Fibroblast of the conjunctiva (primary cell): ENCODE measurements at places on chromosomes 1 and 21.

DNA sequence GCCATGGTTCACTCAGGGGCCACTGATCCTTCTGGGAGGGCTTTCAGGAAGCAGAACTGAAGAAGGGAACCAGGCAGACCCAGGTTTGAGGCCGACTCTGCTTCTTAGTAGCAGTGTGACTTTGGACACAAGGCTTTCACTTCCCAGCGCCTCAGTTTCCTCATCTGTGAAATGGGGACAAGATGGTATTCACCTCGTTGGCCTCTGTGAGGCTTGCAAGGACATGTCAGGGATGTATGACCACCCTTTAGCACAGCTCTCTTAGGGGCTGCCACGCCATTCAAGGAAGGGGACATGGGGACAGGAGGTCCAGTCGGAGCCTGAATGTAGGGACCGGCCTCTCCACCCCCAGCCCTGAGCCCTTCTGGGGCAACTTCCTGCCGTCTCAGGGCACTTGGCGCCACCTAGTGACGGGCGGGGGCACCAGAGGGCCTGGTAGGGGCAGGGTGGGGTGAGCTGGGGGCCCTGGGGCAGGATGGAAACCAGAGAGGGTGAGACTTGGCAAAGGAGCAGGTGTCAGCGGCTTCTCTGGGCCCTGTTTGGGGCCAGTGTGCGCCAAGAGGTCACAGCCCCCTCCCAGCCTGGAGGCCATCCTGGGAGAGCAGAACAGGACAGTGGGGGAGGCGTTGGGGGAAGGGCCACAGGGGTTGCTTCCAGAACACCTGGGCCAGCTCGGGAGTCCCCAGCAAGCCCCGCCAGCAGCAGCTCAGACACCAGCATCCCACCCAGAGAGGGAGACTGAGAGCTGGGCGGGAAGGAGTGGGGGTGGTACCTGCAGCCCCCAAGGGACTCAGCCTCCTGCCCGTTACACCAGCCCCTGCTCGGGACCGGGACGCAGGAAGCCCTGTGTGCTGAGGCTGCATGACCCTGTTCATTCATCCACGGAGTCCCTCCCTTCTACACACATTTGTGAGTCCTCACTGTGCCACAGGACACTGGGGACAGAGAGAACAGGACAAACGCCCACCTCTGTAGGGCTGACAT lies 102.5 kb upstream of the TARDBP start:
- no peak for DNase-seq

GRCh38 chr1:158961178-158961577 lies 29.8 kb downstream of the PYHIN1 start:
- DNase-seq, result no peak

DNA sequence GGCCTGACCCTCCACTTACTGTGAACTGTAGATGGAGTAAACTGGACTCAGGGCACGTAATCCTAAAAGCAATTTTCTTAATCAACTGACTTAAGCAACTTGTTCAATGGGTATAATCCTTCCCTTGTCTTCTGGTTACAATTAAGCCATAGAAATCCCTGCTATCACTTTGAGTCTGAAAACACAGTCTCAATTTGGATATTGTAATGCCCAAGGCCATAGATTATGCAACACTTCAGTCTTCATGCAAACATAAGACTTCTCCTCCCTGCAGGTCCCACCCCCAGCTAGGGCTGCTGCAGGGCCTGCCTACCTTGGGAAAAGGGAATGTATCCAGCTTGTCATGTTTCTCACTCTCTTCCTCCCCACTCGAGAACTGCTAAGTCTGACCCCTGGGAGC lies 6.2 kb upstream of the SLC5A9 start:
- DNase-seq, result no peak

DNA sequence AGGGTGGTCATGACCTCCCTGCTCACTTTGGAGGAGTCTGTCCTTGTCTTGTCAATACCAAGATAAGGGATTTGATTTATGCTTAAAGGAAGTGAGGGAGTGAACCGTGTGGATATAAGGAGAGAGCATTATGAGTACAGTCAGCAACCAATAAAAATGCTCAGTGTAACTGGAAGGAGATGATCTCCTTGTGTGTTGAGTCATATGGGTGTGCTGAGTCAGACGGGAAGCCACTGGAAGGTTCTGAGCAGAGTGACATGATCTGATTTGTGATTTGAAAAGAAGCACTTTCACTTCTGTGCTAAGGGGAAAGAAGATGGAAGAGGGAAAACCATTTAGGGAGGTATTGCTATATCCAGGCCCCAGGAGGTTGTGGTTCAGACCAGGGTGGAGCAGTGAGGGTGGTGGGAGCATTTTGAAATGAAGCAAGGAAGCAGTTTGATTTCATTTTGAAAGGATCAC lies 2.5 kb upstream of the BCL10 start:
- DNase-seq, result peak; percentile 86

DNA sequence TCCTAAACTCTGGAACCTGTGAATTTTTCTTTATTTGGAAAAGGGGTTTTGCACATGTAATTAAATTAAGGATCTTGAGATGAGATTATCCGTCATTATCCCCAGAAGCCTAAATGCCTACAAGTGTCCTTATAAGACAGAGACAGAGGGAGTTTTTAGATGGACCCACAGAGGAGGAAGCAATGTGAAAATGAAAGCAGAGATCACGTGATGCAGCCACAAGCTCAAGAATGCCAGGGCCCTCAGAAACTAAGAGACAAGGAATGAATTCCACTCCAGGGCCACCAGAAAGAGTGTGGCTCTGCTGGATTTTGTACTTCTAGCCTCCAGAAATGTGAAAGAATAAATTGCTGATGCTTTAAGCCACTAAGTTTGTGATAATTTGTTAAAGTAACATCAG lies 183.6 kb upstream of the UBE2U start:
- peak; percentile 24 for DNase-seq

DNA sequence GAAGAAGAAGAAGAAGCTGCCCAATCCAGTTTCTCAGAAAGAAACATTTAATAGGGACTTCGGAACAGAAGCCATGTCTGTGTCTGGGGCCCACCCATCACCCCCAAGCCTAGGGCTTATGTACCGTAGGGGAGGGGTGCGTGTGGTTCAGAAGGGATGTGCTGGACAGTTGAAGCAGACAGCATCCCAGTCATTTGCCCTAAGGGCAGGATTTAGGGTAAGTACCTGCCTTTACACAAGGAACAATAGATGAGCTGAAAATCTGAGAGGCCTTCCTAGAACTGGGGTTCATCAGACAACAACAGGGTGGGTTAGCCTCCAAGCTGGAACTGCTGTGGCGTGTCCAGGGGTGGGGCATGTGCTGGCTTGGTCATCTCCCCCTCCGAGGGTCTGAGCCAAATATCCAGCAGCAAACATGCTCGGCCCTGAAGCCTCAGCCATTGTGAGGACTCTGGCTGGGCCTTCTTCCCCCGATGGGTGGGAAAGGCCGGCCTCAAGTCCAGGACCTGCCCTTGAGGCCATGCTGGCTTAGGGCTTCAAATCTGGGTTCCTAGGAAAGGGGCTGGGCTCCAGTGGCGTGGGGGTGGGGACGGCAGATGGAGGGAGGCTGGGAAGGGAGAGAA lies 12.1 kb downstream of the CSTB start:
- no peak for DNase-seq

DNA sequence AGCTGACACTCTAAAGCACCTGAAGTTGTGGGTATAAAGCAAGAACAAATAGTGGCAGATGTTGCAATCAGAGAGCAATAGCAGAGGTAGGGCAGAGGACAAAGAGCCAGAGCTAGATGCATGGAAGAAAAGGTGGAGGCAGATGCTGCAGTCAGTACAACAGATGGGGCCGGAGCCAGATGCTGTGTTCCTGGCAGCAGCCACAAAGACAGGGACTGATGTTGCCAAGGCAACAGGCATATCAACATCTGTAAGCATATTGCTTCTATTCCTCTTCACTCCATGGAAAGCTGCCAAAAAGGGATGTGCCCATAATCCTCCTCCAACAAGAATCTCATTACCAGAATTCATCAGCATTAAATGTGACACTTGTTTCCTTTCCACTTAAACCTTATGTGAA lies 108.0 kb downstream of the TNNI3K start:
- no peak for DNase-seq

DNA sequence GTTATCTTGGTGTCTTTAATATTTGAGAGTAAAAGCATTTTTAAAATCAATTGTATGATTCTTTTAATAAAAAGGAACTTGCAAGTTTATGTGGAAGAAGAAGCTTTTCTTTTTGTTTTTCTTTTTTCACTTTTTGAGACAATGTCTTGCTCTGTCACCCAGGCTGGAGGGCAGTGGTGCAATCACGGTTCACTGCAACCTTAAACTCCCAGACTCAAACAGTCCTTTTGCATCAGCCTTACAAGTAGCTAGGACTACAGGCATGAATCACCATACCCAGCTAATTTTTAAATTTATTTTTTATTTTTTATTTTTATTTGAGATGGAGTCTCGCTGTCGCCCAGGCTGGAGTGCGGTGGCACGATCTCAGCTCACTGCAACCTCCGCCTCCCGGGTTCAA lies 34.1 kb downstream of the CMPK1 start:
- DNase-seq, result no peak

- DNase-seq, result peak; percentile 84
These were observed 14.9 kb upstream of the IFNLR1 start for GRCh38 chr1:24201941-24202440.

DNA sequence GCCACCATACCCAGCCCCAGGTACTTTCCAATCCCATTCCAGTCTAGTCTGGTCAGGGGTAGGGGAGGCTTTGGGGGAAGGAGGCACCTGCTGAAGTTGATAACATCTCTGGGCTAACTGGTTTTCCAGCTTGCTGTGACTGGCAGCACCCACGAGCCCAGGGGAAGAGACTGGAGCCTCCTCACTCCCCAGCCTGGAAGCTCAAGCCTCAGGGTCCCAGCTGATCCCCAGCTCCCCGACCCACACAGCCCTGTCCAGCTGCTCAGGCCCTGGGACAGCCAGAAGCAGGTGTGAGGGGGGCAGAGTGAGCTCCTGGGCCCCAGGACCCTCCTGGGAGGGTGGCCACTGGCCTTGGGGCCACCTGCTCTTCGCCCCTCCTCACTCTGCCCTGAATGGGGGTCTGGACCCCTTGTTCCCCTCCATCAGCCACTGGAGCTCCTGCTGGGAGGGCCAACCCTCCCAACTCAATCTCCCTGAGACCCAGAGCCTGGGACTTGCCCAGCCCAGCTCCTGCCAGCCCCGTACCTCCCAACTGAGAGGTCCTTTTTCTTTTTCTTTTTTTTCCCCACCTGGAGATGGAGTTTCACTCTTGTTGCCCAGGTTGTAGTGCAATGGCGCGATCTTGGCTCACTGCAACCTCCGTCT lies 23.5 kb upstream of the RNU1-4 start:
- DNase-seq, result no peak

- peak; percentile 20 for DNase-seq
These were observed 62.8 kb upstream of the USP25 start for GRCh38 chr21:15667010-15667409.

DNA sequence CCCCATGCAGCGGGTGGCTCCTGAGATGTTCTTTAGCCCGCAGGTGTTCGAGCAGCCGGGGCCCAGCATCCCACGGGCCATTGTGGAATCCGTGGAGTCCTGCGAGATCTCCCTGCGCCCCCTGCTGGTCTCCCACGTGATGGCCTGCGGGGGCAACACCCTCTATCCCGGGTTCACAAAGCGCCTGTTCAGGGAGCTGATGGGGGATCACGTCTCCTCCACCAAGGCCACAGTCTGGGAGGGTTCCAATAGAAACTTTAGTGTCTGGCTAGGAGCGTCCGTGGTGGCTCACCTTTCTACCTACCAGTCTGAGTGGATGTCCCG lies 71.0 kb downstream of the ACTL8 start:
- no peak for DNase-seq

DNA sequence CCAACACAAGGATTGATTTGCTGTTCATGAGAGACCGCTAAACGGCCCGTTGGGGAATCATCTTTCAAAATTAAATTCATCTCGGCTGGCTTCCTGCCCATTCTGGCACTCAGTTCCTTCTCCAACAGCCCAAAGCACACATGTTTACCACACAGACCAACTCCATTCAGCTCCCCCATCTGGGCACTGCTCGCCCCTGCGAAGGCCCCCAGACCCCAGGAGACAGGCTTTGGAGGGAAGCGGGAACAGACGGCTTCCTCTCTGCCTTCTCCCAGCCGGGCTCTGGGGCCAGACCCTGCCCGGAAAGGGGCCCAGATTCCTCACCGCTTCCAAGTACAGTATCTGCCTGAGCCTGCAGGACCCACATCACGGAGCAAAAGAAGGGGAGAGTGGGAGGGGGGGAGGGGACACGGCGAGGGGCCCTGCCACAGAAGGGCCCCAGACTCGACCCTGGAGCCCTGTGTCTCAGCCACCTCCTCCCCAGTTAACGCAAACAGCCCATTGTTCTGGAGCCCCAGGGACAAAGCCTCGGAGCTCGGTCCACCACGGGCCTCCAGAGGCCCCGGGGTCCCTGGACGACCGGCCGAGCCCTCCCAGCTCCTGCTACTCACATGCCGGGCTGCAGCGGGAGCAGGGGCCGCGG lies 660 bp downstream of the MEGF6 start:
- no peak for DNase-seq

DNA sequence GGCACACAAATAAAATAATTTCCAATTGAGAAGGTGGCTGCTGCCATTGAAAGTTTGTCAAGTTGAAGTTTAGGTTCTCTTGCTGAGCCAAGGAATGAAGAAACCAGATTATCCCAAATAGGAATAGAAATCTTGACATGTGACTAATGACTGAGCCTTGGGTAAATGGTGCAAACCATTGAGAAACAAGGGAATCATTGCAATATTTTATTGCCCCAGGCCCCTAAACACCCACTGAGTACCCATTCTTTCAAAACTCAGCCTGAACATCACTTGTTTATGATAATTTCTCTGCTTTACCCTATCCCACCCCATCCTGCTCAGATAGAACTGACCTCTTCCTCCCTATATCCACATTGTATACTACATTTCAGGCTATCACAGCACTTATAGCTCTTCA lies 46.6 kb upstream of the VTCN1 start:
- DNase-seq, result no peak

- DNase-seq, result no peak
These were observed 146.1 kb downstream of the SIPA1L2 start for GRCh38 chr1:232483826-232484225.

DNA sequence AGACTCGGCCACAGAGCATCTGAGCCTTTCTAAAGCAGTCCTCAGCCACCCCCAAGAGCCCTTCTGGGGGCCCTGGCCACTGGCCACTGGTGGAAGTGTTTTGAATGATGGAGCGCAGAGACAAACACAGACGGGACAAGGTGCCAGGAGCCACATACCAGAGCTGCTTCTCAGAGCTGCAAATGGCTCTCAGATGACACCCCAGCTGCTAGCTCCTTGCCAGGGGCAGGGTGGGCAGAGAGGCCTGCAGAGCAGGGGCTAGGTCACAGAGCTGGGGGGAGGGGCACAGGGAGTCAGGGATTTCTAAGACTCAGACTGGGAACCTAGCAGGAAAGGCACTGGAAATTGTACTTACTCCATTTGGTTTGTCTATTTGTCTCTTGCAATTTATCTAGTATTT lies 30.4 kb downstream of the KCNN3 start:
- no peak for DNase-seq
